Activated CD4-positive, alpha-beta T cell treated with anti-CD3 and anti-CD28 coated beads, Interleukin-2, amount 50 U/mL, for 4 hours (primary cell): ENCODE measurements at places on chromosomes 11 and 22.

GRCh38 chr22:41380993-41381328, 781 bp upstream of the TEF start:
- no peak for DNase-seq

DNA sequence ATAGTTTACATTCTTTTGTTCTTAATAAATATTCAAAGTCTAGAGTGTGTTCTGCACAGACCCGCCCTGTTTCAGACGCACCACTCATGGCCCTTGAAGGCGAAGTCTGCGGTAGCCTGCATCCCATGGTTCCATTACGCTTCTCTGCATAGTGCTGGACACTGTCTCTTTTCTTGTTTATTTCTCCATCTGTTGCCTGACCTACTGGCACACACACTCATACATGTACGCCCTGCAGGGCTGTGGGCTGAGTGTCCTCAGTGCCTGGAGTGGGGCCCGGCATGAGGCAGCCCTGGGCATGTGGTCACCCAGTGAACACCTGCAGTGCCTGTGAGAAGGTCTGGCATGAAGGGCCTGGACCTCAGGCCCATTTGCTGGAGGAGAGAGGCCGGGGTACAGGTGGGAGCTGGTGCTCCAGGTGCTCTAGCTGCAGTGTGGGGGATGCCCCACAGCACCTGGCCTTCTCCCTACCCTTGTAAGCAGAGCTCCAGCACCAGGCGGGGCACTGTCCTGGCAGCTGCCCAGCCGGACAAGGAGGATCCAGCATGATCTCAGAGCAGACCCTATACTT, 404.1 kb downstream of the TBC1D22A start:
- DNase-seq, result no peak

GRCh38 chr11:116537709-116538108, 235.1 kb downstream of the BUD13 start:
- DNase-seq, result no peak

DNA sequence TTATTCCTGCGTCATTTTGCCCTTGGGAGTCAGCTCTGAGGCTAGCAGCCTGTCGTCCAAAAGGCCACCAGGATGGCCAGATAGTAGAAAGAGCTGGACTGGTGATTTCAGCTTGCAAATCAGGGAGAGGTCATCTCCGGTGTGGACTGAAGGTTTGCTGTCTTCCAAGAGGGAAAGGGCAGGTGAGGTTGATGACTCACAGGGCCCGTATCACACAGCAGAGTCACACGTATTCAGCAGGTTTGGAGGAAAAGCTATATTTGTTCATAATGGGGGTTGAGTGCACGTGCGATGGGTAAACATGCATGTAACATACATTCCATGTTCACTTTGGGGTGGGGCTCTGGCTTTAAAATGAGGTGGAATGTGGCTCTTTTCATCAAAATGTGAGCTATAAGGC, 25.6 kb downstream of the MRPL21 start:
- no peak for DNase-seq

DNA sequence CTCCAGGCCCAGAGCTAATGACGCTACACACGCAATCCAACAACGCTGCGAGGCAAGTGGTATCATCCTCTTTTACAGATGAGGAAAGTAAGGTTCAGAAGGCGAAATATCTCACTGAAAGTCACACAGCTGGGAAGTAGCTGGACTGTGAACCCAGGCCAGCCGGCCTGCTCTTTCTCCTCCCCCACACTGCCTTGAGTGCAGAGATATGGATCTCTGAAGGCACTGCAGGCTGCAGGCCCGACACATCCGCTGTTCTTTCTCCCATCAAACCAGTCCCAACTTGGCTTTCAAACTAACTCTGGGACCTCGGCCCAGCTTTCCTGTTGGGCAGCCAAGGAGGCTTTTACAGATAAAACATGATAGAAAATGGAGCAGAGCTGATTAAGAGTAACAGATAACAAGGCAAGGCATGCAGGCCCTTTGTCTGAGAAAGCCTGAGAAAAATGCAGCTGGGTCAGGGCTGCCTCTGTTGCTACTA, 64.0 kb upstream of the PTPRJ start:
- no peak for DNase-seq

DNA sequence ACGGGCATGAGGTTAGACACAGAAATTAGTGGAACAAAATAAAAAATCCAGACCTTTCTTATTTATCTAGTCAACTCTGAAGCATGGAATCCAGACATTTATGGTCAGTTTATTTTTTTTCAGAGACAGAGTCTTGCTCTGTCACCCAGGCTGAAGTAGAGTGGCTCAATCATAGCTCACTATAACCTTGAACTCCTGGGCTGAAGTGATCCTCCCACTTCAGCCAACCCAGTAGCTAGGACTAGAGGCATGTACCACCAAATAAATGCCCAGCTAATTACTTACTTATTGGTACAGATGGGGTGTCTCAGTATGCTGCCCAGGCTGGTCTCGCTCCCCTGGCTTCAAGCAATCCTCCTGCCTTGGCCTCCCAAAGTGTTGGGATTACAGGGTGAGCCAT, 8.7 kb downstream of the NPAT start:
- DNase-seq, result no peak

DNA sequence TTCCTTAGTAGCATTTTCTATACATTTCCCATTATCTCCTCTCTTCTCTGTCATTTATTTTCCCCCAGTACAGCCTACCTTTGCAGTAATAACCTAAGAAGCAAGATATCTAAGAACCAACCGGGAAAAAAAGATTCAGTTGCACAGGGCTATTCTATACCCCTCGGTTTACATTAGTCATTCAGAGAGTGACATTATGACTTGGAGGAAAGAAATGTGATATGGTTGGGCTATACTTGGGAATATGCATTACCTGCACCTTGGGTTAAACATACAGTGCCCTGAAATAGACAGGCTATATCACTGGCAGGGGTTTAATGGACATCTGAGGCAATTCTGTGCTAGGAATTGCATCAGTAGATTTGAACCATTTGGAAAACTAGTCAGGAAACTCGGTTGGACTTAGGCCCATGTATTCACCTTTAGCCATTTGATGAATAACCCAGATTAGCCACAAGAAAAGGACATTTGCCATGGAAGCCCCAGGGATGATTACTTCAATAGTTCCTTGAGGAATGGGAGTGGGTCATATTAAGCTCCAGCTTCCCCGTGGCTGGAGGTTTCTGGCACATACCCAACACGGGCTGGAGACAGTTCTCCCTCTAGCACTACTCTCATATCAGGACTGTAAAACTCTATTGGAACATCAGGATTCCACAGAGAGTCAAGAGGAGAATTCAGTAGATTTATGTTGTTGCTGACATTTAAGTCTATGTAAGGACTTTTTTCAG, 973.2 kb downstream of the NTM start:
- DNase-seq, result no peak

DNA sequence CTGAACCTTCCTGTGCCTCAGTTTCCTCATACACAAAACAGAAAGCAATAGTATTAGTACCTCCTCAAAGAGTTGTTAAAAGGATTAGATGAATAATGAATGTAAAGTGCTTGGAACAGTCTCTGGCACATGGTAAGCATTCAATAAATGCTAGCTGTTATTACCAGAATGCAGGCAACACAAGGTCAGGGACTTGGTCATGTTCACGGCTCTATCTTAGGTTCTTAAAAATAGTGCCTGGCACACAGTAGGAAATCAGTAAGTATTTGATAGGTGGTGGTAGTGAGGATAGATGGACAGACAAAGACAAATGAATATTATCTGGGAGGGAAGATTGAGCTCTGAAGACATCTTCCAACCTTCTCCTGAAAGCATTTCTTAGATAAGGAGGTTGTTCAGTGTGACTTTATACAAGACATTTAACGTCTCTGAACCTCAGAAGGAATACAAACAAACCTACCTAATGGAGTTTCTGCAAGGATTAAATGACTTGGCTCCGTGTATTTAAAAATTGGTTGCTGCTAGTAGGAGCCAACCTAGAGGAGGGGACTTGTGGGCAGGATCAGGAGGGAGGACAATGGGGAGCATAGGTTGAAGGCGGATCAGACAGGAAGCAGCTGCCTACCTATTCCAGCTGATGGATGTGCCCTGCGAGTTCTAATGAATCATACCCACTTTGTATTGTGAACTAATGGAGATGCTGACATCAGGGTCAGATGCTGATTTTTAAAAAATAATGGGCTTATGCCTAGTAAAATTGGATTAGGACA, 94.1 kb downstream of the DBX1 start:
- DNase-seq, result no peak

GRCh38 chr11:1717745-1718144, 20.8 kb downstream of the KRTAP5-6 start:
- DNase-seq, result no peak

GRCh38 chr11:1682225-1682905, 14.6 kb upstream of the KRTAP5-6 start:
- DNase-seq, result no peak

- no peak for DNase-seq
These were observed 3.9 kb downstream of the SCGB1D1 start for GRCh38 chr11:62193952-62194351.

DNA sequence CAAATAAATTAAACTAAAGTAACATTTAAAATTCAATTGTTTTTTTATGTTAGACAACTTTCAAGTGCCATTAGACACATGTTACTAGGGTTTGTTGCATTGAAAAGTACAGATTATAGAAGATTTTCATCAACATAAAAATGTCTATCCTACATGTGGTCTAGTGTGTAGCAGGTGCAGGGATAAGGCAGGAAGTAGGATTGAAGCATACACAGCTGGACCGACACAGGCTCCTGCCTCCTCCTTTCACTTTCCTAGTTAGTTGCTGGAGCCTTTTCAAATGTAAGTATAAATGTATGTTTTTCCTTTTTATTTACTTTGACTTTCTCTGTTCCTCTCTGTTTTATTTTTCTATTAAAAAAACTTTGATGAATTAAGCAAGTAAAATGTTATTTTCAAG, 246.9 kb upstream of the LUZP2 start:
- no peak for DNase-seq

DNA sequence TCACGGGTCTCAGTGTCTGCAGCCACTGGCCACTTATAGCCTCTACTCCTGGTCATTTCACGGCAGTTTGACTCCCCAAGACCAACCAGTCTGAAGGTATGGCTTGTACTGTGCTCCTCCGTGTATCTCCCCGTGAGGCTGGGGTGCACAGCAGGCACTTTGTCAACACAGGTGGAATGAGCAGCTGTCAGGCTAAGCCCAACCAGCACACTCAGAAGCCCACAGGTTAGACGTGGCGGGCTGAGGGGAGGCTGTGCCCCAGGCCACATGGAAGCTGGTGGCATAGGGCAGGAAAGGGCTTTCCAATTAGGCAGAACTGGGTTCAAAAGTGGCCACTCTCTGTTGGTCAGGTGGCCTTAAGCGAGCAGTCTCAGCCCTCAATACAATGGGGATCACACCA, 7.0 kb downstream of the TP53I11 start:
- no peak for DNase-seq

DNA sequence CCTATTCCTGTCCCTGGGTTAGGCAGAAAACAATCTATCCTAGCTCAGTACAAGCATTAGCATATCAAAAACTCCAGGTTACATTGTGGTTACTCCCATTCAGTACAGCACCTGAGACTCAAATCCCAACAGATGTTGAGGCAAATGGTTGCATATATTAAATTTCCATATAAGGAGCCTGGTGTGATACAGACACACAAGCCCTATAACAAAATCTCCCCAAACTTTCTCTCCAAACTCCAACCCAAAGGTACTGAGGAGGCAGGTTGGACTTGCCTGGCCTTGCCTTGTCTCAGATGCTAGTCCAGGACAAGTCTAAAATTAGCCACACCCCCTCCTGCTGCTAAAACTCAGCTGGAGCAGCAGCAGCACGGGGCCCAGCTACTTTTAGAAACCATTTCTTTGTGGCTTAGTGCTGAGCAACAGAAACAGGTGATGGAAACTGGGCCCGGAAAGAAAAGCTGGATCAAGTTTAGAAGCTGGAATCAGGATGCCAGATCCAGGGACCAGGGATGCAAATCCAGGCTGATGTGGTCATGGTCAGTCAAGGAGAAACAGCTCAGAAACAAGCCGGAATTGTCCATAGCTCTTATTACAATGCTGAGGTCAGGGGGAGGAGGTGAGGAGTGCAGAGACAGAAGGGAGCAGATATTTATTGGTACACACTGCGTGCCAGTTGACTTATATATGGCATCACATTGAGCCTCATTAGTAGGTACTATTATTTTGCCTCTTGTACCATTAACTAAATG, 73.7 kb upstream of the AMOTL1 start:
- no peak for DNase-seq

DNA sequence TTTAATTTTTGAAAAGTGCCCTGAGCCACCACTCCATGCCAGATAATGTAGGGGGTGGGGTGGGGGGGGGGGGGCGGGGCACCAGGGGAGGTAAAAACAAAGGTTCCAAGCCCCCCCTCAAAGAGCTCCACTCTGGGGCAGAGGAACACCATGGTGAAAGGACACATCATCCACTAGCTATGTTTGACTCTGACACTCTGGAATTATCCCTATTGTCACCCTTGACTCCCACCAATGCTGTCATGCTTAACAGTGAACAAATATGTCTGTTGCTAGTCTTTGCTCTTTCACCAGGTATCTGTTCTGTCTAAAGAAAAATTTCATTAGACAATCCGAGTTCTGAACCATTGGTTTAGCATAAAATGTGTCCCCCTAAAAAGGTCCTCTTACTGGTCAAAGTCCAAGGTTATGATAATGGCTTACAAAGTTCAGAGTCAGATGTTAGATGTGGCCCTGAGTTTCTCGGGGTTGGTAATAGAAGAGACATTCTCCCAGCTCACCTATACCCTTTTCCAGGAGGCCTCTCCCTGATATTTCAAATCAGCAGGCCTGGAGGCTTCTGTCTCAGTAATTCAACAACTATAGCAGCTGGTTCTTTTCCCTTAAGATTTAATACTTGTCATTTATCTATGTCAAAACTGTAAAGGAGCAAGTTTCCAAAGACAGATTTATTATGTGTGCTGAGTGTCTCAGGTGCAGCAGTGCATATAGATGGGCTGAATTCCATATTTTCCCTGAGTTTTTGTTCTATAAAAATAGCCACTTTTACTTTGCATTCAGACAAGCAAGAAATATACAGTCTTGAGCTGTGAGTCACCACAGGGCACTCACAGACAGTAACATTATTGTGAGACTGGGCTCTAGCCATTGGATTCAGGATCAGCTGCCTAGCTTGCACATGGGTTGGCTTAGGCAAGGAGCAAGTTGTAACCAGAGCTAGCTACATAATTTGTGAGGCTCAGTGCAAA, 174.1 kb downstream of the CSNK2A3 start:
- DNase-seq, result no peak

GRCh38 chr11:70247042-70247709, 23.3 kb upstream of the PPFIA1 start:
- no peak for DNase-seq

- no peak for DNase-seq
These were observed 2.2 kb upstream of the RFPL2 start for GRCh38 chr22:32206774-32207758.

DNA sequence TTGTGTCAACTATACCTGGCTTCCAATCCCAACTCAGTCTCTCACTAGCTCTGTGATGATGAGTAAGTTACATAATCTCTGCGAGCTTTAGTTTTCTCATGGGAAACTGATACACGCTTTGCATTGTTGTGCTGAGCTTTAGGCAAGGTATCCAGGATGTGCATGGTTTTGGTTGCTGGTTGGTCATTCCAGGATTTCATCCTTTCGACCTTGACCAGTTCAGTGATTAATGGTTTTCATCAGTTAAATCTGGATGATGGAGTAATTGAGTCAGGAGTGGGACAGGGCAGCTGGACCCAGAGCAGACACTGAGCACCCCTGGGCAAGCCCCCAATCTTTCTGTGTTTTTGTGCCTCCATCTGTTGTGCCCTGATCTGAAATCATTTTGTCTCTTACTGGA, 417.3 kb upstream of the CADM1 start:
- no peak for DNase-seq

GRCh38 chr11:39817241-39817640, 1642.2 kb downstream of the LRRC4C start:
- DNase-seq, result no peak

GRCh38 chr22:36213586-36213985, 12.0 kb upstream of the APOL4 start:
- no peak for DNase-seq
